ENCODE measurements at places on chromosomes 2 and 18.

DNA sequence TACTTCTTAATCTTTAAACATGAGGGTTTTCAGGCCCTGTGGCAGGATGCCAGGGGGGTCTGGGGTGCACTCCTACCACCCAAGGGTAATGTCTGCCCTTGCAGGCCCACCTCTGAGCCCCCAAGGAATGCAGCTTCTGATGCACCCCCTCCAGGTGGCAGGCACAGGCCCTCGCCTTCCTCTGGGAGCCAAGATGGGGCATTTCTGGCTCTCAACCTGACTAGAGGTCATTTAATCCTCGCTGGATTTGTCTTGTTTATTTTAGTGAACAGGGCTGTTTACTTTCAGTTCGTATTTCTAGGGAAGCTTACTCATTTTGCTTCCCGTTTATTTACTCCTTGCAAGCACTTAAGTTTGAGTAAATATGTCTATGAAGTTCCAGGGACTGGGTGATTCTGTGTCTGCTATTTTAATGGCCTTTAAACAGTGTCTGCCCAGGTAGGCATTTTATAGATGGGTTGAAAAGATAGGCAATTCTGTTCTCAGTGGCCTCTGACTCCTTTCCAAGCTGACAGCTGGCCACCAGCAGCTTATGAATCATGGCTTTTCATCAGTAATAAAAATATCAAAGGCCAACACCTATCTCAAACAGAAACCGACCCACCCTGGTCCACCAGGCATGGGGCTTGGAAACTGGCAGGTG, 11.1 kb upstream of the DNPEP start:
- DNase-seq: no peak

- no peak for DNase-seq
These were observed 28.6 kb upstream of the CXCR4 start for GRCh38 chr2:136146564-136146963.

DNA sequence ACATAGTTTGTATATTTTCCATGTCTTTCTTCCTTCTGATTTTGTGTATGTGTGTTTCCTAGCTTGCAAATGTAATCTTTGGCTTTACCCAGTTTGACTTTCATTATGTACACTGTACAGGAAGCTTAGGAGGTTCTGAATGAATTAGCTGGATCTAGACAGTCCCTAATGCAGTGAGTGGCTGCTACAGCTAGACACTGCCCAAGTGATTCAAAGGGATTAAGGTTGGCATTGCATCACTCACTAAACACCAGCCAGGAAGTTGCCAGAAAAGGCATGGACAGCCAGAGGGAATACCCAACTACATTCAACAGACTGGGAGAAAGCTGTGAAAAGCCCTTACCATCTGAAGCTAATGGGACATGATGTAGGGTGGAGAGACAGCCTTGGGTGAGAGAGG, 316.0 kb upstream of the MEX3C start:
- DNase-seq: no peak

GRCh38 chr2:66576561-66577320, 141.8 kb downstream of the MEIS1 start:
- DNase-seq: no peak

DNA sequence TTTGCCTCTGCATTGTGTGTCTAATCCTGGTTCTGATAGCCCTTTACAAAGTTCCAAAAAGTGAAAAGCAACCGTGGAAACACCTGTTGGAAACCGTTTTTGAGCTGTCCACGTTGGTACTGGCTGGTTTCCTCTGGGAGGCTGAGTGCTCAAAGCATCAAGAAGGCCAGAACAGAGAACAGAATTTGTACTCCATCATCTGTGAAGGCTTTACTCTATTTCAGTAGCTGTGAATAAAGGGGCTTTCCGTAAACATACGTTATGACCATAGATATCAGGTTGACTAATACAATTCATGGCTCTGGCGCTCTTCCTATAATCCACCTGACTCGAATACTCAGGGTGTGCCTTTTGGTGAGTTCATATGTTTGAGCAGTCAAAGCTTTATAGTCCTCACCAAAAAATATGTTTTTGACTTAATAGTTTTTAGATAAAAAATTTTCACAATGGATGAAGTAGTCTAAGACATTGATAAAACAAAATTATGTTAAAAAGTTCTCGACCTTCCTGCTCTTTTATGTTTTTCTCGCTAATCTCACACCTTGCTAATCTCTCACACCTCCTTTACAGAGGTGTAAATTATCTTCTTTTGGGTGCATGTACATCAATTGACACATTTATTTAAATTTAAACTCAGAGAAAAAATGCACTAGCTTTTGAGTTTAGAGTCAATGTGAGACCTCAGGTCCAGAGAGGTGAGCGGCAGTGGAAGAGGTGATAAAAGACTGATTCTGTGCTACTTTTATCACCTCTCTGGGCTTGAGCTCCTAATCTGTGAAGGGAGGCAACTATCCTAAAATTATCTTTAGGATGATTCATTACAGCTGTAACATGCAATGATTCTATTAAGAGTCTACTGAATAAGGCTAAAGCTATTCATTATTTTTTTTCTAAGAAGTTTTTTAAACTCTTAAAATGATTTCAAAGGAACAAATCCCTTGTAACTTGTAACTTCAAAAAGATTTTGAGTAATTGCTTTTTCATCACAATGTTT, 65.3 kb downstream of the CXCR4 start:
- no peak for DNase-seq

Data from CD4-positive, CD25-positive, alpha-beta regulatory T cell (primary cell).